ENCODE measurements at places on chromosomes 3 and 15.

DNA sequence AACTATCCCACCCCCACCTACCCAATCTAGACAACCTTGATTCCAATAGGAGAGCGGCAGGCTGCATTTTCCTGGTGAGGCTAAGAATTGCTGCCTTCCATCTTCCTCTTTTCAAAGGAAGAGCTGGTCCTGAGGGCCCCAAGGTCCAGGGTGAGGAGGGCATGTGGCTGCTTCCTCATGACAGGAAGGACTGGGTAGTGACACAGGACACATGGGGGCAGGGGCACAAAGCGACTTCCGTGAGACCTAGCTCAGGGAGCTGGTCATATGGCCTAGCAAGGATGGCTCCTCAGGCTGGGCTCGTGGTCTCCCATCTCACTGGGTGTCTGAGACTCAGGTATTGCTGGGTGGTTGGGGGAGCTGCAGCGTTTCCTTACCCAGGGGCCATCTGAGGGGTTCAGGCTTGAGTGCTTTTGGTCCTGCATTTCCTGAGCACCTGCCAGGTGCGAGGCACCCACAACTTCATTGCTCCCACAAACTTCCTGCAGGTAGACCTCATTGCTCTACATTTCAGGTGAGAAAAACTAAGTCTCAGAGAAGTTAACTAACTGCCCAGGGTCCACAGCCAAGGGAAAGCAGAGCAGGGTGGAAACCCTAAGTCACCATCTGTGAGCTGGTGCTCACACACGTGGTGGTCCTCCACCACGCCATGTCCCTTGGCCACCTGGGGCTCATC lies 160.0 kb upstream of the TLE3 start:
- DNase-seq: no peak

DNA sequence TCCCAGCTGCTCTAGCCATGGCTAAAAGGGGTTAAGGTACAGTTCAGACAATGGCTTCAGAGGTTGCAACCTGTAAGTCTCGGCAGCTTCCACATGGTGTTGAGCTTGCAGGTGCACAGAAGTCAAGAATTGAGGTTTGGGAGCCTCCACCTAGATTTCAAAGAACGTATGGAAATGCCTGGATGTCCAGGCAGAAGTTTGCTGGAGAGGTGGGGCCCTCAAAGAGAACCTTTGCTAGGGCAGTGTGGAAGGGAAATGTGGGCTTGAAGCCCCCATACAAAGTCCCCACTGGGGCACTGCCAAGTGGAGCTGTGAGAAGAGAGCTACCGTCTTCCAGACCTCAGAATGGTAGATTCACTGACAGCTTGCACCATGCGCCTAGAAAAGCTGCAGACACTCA lies 73.7 kb downstream of the STT3B start:
- no peak for DNase-seq

- no peak for DNase-seq
Observed at GRCh38 chr3:189587664-189588040, 43.5 kb upstream of the TP63 start.

- DNase-seq: peak; percentile 13
Observed at GRCh38 chr3:124172816-124173215, 180.9 kb upstream of the ROPN1 start.

- no peak for DNase-seq
Observed at GRCh38 chr3:97689111-97689510, 75.4 kb upstream of the ARL6 start.

DNA sequence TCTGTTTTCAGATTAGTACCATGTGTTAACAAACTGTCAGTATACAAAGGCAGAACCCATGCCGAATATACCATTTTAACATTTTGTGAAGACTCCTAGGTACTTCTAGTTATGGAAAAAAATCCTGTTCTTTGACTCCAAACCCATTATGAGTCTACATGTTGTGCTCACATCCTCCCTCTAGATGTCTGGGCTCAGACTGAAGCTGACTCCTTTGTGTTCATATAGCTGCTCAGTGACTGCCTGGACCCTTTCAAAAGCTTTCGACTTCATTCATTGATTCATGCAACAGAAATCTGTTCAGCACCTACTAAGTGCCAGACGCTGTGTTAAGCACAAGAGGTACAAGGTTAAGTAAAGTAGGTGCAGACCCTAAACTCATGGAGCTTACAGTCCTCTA lies 60.5 kb downstream of the MEGF11 start:
- DNase-seq: no peak

- no peak for DNase-seq
Observed at GRCh38 chr15:77526595-77527163, 106.0 kb downstream of the HMG20A start.

- DNase-seq: no peak
Observed at GRCh38 chr3:49265661-49266386, 11.2 kb downstream of the C3orf62 start.

DNA sequence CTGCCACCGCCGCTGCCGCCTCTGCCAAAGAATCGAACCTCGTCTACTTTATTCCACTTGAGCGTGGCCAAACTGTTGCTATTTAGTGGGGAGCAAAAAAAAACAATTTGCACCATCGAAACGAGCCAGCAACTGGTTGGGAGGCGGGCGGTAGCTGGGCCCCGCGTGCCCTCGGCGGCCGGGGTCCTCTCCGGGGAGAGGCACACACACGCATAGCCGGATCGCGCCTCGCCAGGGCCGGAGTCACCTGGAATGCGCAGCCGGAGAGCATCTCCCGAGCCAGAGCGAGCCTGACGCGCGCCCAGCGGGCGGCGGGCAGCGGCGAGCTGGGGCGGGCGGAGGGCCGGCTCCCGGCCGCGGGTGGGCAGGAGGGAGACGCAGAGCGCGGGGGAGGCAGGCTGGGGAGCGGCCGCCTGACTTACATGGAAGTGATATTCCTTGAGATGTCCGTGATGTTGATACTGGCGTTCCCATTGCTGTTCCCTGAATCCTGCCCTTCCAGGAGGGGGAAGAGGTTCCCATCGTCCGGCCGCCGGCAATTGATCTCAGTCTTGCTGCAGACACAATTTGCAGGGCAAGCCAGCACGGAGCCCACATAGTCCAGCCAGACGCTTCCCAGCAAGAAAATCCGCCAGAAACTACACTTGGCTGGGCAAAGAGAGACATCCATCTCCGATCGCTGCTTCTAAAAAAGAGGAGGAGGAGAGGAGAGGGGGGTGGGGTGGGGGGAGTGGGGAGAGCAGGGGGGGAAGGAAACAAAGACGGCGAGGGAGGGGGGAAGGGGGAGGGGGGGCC lies 858 bp downstream of the NTRK3 start:
- peak; percentile 91 for DNase-seq

- DNase-seq: no peak
Observed at GRCh38 chr15:58469432-58470353, 37.9 kb downstream of the LIPC start.

- peak; percentile 27 for DNase-seq
Observed at GRCh38 chr3:88003115-88003755, 55.6 kb downstream of the CGGBP1 start.

- no peak for DNase-seq
Observed at GRCh38 chr3:126226374-126226773, 46.0 kb upstream of the ALDH1L1 start.

DNA sequence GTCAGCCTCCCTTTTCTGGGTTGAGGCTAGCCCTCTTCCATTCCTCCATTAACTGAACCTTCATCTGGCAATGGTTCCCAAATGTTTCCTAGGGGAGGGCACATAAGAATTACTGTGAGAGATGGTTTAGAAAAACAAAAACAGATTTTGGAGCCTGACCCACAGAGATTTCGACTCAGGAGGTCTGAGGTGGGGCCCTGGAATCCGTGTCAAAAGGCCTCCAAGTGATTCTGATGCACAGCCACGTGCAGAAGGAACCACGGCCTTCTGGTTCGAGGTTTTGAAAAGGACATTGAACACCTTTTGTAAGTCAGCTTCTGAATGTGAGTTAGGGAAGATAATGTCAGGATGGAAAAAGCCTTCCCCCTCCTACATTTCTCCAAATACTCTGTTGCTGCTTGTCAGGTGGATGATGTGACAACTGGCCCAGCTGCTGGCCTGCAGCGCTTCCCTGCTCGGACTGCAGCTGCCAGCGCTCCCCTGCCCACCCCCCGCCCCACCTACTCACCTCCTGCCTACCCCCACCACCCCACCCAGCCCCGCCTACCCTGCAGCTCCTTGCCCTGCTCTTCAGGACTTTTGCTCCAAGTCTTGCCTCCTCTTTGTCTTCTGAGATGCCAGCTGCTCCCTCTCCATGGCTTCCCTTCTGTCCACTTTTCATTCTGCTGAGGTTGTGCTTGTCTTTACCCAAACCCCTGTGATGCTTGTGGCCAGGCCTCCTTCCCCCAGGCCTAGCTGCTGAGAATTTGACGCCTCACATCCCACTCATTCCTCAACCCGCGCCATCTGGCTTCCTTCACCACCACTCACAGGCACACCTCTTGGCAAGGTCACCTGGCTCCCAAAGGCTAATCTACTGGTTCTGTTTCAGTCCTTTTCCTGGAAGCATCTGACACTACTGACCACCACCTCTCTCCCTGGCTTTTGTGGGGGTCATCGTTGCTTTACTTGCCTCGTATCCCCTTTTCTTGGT lies 6.6 kb downstream of the EHD4 start:
- no peak for DNase-seq

- no peak for DNase-seq
Observed at GRCh38 chr3:124498891-124499290, 231.4 kb upstream of the UMPS start.

DNA sequence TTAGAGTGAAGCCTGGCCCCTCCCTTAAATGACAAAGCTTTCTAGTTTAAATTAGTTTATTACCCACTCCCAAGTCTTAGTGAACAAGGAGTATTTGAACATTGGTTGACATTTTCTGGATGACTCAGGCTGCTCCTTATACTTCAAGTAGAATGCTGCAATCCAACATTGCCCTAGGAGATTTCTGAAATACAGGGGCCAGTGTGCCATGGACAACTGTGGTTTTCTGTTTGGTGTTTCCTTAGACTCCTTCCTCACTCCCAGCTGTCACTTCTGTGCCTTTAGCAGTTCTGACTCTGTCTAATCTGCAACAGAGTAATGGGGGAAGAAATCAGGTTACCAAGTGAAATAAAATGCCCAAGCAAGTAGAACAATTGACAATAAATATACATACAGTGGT lies 116.1 kb upstream of the P2RY1 start:
- DNase-seq: no peak

GRCh38 chr3:114447545-114447944 lies 153.7 kb downstream of the TIGIT start:
- DNase-seq: no peak

DNA sequence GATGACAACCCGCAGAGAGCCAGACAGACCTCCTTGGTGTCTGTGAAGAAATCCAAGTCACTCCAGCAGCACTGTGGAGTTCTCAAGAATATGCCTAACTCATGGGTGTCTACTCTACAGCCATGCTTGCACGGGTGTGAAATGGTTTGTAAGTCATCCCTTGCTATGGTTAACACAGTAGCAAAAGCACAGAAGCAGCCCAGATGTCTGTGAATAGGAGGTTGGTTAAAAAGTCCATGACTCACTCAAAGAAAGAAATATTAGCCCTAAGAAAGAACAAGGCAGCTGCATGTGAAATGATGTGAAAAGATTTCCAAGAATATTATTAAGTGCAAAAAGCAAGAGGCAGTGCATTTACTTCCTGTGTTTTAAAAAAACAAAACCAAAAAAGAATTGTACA lies 12.1 kb upstream of the LIMD1 start:
- DNase-seq: no peak

- DNase-seq: no peak
Observed at GRCh38 chr3:134380249-134380648, 6.0 kb upstream of the AMOTL2 start.

GRCh38 chr15:64137226-64137833 lies 14.2 kb upstream of the SNX22 start:
- DNase-seq: no peak

GRCh38 chr3:36907911-36908646 lies 36.8 kb downstream of the TRANK1 start:
- no peak for DNase-seq

DNA sequence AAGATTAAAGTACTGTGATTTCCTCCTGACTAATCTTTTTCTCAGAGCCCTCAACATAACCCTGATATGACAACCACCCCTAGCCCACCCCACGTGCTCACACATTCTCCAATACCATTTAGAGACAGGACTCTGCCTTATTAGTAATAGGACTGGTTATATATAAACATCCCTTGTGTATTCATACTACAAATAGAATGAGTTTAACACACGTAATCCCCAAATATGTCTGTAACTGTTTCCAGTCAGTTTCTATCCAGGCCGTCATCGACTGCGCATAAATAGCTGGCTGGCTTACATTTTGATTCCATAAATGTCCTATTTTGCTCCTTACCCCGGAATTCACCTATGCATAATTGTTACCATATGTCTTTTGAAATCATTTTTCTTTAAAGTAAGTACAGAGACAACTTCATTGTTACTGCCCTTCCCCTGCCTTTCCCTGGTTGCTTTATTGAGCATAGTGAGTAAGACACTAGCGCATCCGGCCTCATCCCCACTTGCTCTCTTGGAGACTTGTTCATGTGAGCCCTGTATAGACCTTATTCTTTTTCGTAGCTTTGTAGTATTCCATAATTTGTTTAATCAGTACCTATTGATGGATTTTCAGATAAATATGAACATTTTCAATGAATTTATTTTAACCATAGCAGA lies 3.5 kb upstream of the P2RY14 start:
- no peak for DNase-seq

DNA sequence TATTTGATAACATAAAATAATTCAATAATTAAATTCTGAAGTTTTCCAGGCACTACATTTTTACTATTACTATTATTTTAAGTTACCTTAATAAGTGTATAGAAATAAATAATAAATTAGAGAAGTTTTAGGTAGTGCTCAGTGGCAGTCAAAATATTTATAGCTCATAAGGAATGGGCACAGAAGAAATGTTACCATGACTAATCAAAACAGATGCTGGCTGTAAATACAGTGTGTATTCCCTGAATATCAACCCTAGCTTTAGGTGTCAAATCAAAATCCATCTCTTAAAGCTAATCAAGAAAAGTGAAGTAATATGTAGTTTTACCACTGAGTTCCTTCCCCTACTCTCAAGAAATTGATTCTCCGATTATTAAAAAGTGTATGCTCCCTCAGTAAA lies 35.5 kb downstream of the ZBTB20 start:
- DNase-seq: no peak

DNA sequence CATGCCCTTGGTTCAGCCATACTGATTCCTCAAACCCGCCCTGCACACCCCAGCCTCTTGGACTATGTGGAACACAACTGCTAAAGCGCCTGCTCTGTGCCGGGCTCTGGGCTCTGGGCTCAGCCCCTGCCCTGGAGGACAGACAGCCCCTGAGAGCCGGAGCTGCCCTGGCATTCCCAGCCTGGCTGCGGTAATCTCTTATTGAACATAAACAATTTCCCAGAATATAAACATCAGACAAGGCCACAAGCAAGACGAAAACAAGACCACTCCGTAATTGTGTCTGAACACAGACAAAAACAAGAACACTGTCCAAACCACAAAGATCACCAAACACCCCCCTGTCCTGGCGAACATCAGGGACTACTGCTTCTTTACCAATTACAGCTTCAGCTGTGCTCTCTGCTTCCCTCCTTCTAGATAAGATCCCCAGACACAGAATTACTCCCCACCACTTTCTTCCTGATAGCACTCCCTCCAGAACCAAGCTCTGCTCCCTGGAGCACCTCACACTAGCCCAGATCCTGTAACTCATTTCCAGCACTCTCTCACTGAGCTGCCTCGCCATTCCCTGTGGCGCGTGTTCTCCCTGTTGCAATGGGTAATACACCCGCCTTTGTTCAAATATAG lies 57.1 kb upstream of the TLE3 start:
- peak; percentile 73 for DNase-seq

Measured in SK-N-SH (cell line).